ENCODE measurements at places on chromosomes 2 and 18. TPM values are rescaled to one million over a fixed set of nuclear protein-coding genes. Genes with fewer than 3 reads are reported as not detected.

The SRBD1 gene
- 6.6 TPM for total RNA-seq

The IL1RL2 gene
- not detected for total RNA-seq

The TMEM17 gene
- total RNA-seq = 1.7 TPM

The RTKN gene
- total RNA-seq = 17.8 TPM

The ENOSF1 gene
- total RNA-seq = 20.9 TPM

The TRIM43 gene
- total RNA-seq = not detected

The ABHD3 gene
- 5.0 TPM for total RNA-seq

The ARHGAP15 gene
- total RNA-seq = 5.4 TPM

The GREB1 gene
- total RNA-seq = 9.0 TPM

The C2orf72 gene
- 0.05 TPM for total RNA-seq
